ENCODE measurements at places on chromosomes 6 and 20. TPM values are rescaled to one million over a fixed set of nuclear protein-coding genes. Genes with fewer than 3 reads are reported as not detected.

Gene ADA
- polyA plus RNA-seq: 21.9 TPM

Gene DPPA5
- not detected for polyA plus RNA-seq

Gene ERVFRD-1
- polyA plus RNA-seq: not detected

Gene DSP
- polyA plus RNA-seq: 0.02 TPM

Gene MTO1
- polyA plus RNA-seq: 24.2 TPM

Gene EBF4
- 0.35 TPM for polyA plus RNA-seq

Gene BNIP5
- not detected for polyA plus RNA-seq

Gene SFTA2
- not detected for polyA plus RNA-seq

Gene STAU1
- 77.2 TPM for polyA plus RNA-seq

Gene TASP1
- polyA plus RNA-seq: 4.8 TPM

Gene RNF144B
- 0.29 TPM for polyA plus RNA-seq

Gene NKAPL
- polyA plus RNA-seq: 1.4 TPM

Gene IL17A
- polyA plus RNA-seq: not detected

Gene RARS2
- 33.9 TPM for polyA plus RNA-seq

Gene CASS4
- 65.8 TPM for polyA plus RNA-seq

Gene RIOK1
- polyA plus RNA-seq: 11.9 TPM

Gene ABRACL
- 49.8 TPM for polyA plus RNA-seq

Gene LIN28B
- polyA plus RNA-seq: not detected

Gene RWDD1
- 53.8 TPM for polyA plus RNA-seq

Gene PROCR
- 33.5 TPM for polyA plus RNA-seq

Gene DAAM2
- 13.0 TPM for polyA plus RNA-seq

Gene PDE7B
- polyA plus RNA-seq: 7.9 TPM

Gene RBBP8NL
- not detected for polyA plus RNA-seq

Gene PRRT1
- 0.61 TPM for polyA plus RNA-seq

Gene TRIM40
- not detected for polyA plus RNA-seq

Gene GNRH2
- not detected for polyA plus RNA-seq

Gene BCAS4
- polyA plus RNA-seq: 14.1 TPM

Gene PTGIS
- polyA plus RNA-seq: 6.8 TPM

Gene LTA
- not detected for polyA plus RNA-seq

Gene AIF1
- not detected for polyA plus RNA-seq

Gene FAM184A
- polyA plus RNA-seq: 0.43 TPM

Gene LAMA2
- polyA plus RNA-seq: 19.5 TPM

Gene TPD52L1
- 16.5 TPM for polyA plus RNA-seq

Gene HLA-DMB
- 0.28 TPM for polyA plus RNA-seq

Gene EPPIN
- not detected for polyA plus RNA-seq

Gene MATN4
- polyA plus RNA-seq: 0.02 TPM

Gene SLPI
- not detected for polyA plus RNA-seq

Gene TAGAP
- not detected for polyA plus RNA-seq

Gene ZBP1
- polyA plus RNA-seq: not detected

Gene BPIFA1
- polyA plus RNA-seq: not detected

Gene HCK
- not detected for polyA plus RNA-seq

Gene AKAP12
- polyA plus RNA-seq: 87.7 TPM

Gene ULBP3
- polyA plus RNA-seq: 28.8 TPM

Gene HM13
- polyA plus RNA-seq: 157 TPM

Gene MRPS18A
- polyA plus RNA-seq: 31.8 TPM

Gene HRH3
- polyA plus RNA-seq: not detected

Gene PGBD1
- polyA plus RNA-seq: 5.5 TPM

Gene SLC22A7
- polyA plus RNA-seq: not detected

Gene STX11
- polyA plus RNA-seq: 6.6 TPM

Gene SLC4A11
- polyA plus RNA-seq: 0.56 TPM

Gene SLC22A3
- 0.03 TPM for polyA plus RNA-seq

Gene MYB
- polyA plus RNA-seq: 0.16 TPM

Gene ABHD16B
- not detected for polyA plus RNA-seq

Gene PI16
- polyA plus RNA-seq: 0.67 TPM

Gene NNAT
- 0.74 TPM for polyA plus RNA-seq

Gene SALL4
- polyA plus RNA-seq: 0.32 TPM

Gene FHL5
- polyA plus RNA-seq: not detected
